Fibroblast of skin of abdomen (primary cell): ENCODE measurements at places on chromosomes 2 and 18.

- DNase-seq: peak; percentile 65
These were observed 171.7 kb upstream of the SOX11 start for GRCh38 chr2:5520463-5520972.

GRCh38 chr2:60361498-60361897, 192.0 kb downstream of the BCL11A start:
- DNase-seq: no peak

DNA sequence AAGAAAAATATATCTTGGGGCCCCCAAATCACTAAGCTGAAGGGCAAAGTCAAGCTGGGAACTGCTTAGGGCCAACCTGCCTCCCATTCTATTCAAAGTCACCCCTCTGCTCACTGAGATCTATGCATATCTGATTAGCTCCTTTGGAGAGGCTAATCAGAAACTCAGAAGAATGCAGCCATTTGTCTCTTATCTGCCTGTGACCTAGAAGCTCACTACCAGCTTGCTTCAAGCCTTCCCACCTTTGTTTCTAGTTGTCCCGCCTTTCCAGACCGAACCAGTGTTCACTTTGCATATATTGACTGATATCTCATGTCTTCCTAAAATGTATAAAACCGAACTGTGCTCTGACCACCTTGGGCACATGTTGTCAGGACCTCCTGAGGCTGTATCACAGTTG, 479.4 kb downstream of the METTL4 start:
- no peak for DNase-seq

DNA sequence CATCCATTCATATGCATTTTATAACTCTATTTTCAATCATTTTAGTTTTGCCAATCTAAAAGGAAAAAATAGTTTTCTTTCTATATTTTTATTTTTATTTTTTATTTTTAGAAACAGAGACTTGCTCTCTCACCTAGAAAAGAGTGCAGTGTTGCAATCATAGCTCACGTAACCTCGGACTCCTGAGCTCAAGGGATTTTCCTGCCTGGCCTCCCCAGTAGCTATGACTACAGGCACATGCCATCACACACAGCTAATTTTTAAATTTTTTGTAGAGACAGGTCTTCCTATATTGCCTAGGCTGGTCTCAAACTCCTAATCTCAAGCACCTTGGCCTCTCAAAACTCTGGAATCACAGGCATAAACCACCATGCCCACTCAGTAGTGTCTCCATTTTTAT, 125.5 kb upstream of the XIRP2 start:
- no peak for DNase-seq

- DNase-seq: peak; percentile 10
These were observed 10.7 kb upstream of the IAH1 start for GRCh38 chr2:9463698-9464034.
